ENCODE measurements at places on chromosomes 2 and 18.

GRCh38 chr2:182866461-182867406, at the start of gene FRZB:
Gene FRZB (minus strand): TSS chr2:182866637. CDS start chr2:182866552, 85 bp downstream.
- DNase-seq: peak; percentile 82

DNA sequence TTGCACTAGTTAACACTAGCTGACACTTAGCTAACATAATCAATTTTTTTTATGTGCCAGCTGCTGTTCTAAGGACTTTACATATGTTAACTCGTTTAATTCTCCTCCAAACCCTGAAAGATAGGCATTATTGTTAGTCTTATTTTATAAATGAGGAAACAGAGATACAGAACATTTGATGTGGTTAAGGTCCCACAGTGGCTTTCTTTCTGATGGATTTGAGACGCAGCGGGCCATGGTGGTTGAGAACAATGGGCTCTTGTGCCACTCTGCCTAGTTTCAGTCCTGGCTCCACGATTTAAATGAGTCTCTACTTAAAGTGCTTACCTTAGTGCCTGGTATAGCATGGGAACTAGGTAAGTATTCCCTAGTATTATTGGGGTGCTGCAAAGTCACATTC, 201.9 kb upstream of the SPRED2 start:
- no peak for DNase-seq

DNA sequence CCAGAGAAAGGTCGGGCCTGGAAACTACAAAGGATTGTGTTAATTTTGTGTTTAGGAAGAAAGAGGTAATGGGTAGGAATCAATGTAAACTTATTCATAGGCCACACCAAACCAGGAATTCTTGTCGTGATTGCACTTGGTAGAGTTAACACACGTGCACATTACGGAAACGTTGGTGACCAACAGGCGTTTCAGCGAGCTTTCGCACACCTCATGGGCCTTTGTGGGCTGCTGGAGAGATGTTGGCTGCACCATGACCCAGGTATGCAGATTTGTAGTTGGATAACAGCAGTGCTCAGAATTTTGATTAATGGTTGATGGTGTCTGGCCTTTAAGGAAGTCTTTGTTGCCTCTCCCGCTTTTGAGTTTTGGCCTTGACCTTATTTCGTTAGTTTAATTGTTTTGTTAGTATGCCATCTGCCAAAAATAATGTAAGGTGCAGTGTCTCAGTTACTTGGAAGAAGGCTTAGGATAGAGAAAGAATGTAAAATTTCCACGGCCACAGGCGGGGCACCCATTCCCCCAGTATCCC, 1.9 kb downstream of the ZNF236 start:
- DNase-seq: no peak

DNA sequence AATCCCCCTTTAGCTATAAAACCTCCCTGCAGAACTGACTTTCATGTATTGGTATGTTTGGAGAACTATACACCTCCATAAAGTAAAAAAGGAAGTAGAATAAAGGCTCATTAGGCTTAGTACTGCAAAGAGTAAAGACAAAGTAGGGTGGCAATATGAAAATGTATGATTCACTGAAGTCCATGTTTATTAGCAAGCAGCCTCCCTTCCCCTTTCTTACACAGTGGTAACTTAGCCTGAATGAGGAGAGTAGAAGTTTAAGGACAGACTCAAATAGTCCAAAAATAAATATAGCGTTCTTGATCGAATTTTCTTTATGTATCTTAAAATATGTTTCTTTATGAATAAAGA, 1.5 kb downstream of the ZNF804A start:
- DNase-seq: no peak

DNA sequence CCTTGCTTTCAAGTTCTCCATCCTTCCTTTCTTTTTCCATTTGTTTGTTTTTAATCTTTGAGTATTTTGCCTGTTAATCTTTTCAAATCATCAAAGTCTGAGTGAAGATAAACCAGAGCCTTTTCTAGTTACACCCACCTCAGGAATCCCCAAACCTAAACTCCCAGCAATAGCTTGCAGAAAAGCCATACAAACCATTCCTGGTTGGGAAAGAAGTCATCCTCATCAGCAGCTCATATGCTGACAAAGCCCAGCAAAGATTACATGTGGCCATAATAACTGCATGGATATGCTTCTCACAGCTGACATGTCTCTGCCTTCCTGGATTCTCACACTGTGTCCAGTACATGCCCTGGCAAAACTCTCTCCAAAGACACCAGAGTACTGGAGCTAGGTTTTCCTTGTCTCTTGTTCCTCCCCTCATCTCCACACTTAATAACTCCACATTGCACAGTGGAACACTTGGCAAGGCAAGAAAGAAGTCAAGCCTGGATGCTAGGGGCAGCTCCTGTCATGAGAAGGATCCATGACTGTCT, 126.4 kb upstream of the TLK1 start:
- no peak for DNase-seq

- DNase-seq: no peak
These were observed 9.3 kb downstream of the MRPL19 start for GRCh38 chr2:75655861-75656260.

DNA sequence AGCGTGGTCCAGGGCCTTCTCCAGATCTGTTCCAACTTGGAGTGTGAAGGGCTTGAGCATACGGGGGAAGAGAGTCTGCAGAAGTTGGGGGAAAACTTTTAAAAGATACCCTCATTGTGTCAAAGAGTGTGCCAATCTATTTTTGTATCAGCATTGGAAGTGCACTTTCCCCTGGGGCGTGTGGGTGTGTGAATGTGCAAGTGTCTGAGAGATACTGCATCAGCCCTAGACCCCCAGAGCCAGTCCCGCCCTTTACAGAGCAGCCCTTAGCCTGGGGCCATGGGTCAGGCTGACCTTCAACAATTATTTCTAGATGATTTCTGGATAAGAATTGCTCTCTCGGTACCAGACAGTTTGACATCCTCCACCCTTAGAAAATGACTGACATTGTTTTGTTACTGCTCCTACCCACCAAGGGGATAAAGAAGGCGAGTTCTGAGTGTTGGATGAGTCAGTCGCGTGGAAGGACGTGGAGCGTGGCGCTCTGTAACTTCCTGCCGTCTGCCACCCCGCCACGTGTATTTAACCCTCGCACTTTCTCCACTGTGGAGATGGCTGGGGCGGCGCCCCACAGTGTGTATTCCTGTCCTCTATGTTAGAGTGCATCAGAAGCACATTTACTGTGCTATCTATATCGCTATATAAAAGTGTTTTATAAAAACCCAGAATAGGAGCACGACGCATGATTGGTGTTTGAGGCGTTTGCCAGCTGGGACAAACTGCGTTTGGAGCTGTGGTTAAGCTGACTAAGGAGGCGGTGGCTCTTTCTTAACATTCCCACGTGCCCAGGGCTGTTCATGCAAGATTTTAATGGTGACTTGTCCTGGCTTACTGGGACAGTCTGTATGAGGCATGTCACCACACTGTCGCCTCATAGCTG, 122.6 kb downstream of the CABLES1 start:
- DNase-seq: no peak

GRCh38 chr2:85584354-85584856, at the start of gene VAMP5:
Gene VAMP5 (plus strand): TSS chr2:85584431. CDS start chr2:85584491, 60 bp downstream.
- no peak for DNase-seq

GRCh38 chr2:124560592-124561112, 535.6 kb downstream of the CNTNAP5 start:
- no peak for DNase-seq

DNA sequence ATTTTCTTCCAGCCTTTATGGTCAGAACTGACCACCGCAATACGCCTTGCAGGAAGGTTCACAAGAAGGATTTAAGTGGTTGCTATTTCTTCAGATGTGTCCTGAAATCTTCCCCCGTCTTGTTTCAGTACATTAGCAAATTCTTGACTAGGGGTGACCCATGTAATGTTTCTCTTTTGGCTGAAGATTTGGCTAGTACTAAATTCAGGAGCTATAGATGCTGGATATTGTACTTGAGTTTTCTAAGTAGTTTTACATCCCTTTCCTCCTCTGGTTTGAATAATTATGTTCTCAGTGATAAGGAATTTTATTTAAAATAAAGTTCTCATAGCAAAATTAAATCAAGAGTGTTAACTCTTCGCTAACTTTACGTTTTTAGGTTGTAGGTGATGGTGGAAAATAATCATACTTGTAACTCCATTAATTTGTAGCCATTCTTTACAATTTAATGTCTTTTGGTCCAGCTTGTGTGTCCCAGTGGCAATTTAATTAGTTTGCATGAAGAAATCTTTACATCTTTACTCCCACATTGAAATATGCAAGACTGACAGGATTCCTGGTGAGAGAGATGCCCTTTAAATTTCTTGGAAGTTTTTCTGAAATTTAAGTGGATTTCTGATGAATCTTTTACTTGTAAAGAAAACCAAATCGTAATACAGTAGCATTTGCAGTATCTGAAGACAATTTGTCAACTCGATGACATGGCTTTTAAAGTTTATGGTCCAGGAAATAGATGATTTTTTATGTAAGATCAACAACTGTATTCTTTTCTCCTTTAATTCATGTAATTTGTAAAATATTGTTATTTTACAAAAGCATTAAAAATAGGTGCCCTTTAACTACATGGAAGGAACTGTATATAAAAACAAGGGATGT, 2.8 kb downstream of the PHLPP1 start:
- no peak for DNase-seq
